ENCODE measurements at places on chromosomes 1 and 21. TPM values are rescaled to one million over a fixed set of nuclear protein-coding genes. Genes with fewer than 3 reads are reported as not detected.

The IGSF3 gene
- 24.6 TPM for total RNA-seq

DNA sequence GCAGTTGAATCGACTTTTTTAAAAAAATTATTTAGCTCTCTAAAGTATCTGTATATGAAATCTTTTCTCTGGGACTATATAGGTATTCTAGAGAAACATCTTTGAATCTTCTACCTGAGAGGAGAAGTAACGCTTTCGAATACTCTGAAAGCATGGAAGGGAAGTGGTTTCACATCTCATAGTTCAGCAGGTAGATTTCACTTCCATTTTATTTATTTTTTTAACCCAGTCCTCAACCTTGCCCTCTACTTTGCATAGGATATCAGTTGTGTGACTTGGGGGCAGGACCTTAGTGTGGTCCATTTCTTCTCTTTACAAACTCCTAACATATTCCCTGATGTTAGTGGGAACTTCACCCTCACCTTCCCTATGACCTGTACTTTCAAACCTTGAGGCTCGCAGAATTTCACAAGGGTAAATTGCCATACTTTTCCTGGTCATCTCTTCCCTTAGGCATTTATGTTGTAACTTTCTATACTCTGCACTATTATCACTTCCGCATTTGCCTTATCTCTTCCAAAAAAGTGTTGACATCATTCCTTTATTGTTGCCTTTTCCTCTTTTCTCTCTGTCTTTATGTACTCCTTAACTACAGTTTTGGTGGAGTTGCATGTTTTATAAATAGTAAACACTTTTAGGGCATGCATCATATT, 1208.5 kb upstream of the ADGRL4 start:
- DNase-seq: no peak

GRCh38 chr1:90007979-90008404, 13.1 kb downstream of the ZNF326 start:
- DNase-seq: no peak

DNA sequence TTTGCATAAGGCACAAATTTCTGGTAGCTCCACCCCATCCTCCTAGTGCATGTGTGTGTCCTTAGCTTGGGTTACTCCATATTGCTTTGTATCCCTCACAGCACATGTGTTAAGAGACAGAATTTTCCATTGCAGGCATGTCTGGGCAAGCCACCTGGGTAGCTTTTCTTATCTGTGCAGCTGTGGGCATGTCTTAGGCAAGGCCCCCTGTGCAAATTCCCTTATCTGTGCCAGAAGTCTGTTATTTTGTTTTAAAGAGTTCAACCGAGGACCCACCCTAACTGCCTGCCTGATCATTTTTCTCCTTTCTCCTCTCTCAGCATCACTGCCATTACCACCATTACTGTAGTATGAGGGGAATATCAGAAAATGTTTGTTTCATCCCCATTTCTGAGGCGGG, 131.9 kb downstream of the CYYR1 start:
- DNase-seq: no peak

The ILDR2 gene
- total RNA-seq: 9.6 TPM

DNA sequence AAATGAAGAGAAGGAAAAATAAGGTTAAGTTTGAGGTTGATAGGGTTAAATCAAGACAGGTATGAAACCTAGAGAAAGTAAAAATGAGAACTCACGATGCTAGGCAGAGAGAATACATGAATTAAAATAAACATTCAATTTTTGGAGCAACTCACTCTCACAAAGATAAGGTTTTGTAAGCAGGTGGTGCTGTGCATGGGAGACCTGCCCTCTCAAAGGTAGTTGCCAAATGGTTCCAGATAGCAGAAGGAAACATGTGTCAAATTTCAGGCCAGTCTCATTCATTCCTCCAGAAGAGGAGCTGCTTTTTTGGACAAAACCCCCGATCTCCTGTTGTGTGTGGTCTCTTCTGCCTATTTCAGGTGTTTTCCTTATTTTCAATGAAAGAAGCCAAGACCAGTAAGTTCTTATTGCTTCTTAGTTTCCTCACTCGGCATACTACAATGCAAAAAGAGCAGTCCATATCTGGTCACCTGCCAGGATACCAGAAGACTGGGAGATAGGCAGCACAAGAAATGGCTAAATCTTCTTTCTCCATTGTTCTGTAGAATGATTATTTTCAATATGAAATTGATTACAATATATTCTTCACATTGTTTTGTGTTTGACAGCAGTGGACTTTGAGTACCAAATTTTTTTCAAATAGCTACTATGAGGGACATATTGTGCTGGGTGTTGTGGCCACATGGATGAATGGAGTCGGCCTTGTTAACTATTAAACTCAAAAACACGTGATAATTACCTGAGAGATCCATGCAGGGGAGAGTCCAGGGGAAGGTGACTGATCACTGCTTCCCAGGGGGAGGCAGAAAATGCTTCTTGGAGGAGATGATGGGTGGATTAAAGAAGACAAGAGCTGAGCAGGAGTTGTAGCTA, 3.6 kb downstream of the CR1L start:
- DNase-seq: no peak

DNA sequence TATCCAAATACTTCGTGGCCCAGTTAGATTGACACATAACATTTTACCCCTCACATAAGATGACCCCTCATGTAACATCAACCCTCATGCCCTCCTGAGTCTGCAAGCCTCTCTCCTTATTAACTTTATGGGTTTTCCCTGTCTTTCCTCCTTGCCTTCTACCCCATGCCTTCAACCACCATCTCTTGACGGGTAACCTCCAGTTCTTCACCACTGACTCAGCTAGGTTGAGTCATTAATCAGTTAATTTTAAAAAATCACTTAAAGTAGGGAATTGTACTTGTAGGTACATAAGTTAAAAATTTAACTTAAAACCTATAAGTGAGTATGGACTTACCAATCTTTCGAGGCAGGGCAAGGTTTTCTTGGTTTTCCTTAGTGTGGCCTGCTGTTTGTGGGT, 330.7 kb downstream of the CAMTA1 start:
- no peak for DNase-seq

- DNase-seq: no peak
These were observed 524.5 kb downstream of the MATN1 start for GRCh38 chr1:30198795-30199403.

- DNase-seq: no peak
These were observed 160.7 kb downstream of the IER5 start for GRCh38 chr1:181249186-181249585.

GRCh38 chr1:46547481-46548383, 3.7 kb downstream of the KNCN start:
- DNase-seq: peak; percentile 45

DNA sequence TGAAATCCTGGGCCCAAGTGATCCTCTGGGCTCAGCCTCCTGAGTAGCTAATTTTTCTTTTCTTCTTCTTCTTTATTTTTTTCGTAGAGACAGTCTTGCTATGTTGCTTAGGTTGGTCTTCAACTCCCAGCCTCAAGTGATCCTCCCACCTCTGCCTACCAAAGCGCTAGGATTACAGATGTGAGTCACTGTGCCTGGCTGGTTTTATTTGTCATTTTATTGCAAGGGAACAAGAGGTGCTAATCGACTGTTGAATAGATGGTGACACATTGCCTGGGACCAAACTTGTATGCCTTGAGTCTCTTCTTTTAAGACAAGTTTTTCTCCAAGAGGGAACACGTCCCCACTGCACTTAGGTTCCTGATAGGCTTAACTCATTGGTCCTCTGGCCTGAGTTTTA, 20.0 kb upstream of the KLHDC8A start:
- DNase-seq: peak; percentile 73

DNA sequence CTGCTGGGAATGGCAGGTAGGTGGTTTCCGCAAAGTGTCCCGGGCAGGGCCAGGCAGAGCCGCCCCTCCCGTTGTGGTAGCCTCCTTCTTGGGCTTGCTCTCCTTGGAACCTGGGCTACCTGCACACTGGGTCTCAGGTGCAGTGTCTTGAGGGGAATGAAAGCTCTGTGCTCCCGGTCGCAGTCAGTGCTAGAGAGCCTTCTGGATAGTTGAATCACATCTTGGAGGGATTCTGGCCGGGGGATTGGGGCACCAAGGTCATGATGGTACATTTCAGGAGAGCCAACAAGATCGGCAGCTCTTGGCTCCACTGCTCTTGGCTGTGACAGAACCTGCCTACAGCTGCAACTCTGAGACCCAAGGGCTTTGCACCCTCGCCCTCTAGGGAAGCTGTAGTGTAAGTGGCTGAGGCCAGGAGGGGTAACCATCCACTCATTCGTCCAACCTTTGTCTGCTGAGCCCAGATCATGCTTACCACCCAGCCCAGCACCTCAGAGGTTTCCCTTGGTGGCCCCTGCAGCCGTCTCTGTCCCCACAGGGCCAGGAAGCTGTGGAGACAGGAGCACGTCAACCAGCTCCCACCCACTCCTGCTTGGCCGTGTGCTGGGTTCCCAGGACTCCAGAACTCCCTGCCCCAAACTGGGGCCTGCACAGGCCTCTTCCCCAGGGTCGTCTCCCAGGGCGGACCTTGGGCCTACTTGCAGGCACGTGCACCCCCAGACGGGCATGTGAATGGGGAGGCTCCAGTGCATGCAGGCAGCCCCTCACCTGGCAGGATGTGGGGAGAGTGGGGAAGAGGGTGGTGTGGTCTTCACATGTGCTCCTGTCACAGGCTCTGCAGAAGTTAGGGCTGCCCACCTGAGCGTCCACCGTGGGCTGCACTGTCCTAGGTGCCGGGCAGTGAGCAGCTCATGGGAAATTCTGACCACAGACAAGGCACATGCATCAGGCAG, 40.0 kb downstream of the NTPCR start:
- DNase-seq: no peak

- DNase-seq: no peak
These were observed 48.1 kb downstream of the NFIA start for GRCh38 chr1:61130338-61131000.

- DNase-seq: no peak
These were observed 4.1 kb downstream of the PNRC2 start for GRCh38 chr1:23963617-23964234.

DNA sequence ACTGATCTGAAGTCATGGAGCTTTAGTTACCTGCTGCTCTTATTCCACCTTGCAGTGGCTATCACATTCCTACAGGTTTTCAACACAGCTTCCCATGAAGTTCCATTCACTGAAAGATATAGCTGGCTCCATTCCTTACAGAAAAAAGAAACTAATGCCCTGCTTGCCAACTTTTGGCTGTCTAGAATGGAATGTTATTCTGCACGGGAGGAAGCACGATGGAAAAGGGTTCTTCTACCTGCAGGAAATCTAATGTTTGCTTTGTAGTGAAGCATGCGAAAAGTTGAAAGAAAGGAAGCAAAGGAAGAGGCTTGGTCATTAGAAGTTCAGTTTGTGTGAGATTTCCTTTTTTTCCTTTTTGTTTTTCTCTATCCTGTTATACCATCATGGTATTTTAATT, 32.6 kb downstream of the GIPC2 start:
- DNase-seq: no peak

DNA sequence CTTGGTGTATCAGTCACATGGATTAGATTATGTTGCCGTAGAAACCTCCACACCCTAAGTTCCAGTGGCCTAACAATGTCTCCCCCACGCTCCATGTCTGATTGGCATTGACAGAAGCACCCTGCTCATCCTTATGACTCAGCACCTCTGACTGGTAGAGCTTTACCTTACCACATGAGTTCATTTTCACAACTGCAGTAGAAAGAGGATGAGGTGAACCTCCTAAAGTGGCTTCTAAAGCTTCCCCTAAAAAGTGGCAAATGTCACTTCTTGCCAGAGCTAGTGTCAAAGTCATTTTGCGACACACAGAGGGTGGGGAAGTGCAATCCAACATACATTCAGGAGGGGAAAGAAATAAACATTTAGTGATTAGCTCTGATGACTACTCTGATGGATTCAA, 30.6 kb upstream of the LYPD8 start:
- DNase-seq: no peak

DNA sequence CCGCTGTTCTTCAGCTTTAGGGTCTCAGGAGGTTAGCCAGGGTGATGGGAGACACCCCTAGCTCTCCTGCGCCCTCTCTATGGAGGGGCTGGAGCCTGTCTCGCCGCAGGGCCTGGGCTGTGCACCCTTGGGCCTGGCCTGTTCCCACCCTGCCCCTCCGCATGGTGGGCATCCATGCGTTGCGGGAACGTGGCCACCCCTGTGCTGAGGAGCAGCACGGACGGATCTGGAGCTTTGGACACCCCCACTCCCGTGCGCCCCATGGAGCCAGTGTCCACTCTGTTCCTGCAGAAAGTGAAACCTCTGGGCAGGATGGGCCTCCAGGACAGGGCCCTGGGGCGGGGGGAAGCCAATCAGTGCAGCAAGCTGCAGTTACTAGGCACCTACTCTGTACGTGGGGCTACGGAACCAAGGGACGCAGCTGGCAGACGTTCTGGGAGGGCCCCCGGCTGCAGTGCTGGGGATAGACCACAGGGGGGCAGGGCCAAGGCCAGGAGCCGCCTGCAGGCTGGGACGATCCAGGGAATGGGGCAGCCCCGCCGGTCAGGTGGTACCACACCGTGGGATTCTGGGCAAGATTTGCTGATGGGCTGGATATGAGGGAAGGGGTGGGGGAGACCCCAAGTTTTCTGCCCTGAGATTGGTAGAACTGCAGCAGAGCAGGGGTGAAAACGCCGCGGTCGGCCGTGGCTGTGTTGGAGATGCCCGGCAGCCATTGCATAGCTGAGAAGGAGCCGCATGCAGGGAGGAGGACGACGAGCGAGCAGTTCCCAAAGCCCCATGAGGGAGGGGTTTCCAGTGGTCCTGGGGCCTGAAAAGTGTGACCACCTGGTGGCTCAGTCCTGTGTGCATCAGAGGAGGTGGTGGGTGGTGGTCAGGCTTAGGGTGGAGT, 43.3 kb downstream of the TP73 start:
- DNase-seq: peak; percentile 59

DNA sequence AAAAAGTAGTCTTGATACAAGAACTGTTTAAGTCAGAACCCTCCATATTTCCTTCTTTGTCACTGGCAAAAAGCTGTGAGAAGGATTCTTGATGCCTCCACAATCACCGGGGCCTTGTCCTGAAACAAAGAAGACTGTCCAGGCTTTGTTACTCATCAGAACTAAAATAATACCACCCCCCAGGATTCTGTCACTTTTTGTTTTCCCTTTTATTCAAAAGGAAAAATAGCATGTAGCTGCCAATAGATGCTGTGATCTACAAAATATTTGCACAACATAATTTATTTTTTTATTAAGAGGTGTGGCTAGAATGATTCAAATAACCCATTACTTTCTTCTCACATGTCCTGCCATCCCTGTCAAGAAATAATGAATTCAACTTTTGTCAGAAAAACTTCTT, 173.7 kb downstream of the LYPLAL1 start:
- no peak for DNase-seq
